ENCODE measurements at places on chromosomes 12 and 14.

- DNase-seq: no peak
These were observed 193.9 kb downstream of the TRHDE start for GRCh38 chr12:72465940-72466630.

DNA sequence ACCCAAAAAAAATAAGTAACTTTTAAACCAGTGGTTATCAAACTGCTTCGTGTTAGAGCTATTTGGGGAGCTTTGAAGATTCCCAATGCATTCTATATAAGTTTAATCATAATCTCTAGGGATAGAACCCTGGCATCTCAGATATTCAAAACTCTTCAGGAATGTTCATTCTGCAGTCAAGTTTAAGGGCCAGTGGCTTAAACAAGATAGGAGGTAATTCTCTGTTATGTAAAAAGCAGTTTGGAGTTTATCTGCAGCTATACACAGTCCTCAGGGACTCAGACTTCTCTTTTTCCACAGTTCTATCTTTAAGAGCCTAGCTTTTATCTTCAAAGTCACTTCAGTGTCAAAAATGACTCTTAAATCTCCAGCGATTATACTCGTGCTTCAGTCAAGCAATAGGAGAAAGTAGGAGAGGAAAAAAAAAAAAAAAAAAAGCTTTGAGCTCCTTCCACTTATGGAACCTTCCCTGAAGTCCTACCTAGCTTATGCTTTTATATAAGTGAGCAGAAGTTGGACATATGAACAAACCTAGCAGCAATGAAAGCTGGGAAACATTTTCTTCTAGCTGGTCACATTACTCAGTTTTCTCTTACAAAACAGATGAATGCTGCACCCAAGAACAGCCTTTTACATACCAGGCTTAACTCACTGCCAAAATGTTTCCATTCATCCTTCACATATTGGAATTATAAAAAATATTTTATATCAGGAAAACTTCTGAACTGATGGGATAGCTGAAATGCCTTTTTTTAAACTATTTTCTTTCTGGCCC, 302.8 kb downstream of the FSCB start:
- DNase-seq: no peak

GRCh38 chr12:15601210-15601800, 187.9 kb downstream of the EPS8 start:
- DNase-seq: no peak

GRCh38 chr12:88530868-88531267, 49.4 kb downstream of the KITLG start:
- no peak for DNase-seq

DNA sequence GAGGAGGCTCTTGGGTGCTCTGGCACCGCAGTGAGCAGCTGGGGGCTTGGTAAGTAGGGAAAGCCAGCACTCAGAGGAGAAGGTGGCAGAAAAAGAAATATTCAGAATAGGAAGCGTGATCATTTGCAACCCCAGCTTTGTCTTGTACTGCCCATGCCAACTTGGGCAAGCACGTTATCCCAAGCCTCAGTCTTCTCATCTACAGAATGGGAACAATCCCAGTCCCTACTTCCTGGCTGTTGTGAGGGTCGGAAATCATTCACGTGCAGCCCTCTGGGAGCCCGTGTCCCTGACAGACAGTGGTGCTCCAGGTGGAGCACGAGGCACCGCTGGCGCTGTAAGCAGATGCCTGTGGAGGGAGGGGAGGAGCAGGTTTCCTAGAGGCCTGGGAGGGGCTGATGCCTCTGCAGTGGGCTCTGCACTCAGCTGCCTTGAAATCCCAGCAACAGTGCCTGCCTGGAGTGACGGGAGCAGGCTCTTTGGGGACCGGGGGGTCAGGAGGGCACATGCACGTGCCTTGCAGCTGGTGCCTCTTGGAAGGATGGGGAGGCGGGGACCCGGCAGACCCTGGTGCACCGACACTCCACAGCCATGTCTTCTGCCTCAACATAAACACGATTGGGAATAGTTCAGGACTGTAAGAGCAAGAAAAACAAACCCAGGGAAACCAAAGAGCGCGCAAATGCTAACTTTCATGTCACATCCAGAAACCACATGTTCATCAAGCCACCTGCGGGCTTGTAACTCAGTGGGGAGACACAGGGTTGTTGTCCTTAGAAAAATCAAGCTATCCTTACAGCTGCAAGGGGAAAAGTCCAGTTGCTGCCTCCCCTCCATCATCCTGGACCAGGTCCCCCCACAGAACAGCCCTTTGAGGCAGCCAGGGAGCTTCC, 86.5 kb upstream of the DIO3 start:
- DNase-seq: no peak

GRCh38 chr12:132445884-132446632, 43.9 kb upstream of the FBRSL1 start:
- peak; percentile 31 for DNase-seq

DNA sequence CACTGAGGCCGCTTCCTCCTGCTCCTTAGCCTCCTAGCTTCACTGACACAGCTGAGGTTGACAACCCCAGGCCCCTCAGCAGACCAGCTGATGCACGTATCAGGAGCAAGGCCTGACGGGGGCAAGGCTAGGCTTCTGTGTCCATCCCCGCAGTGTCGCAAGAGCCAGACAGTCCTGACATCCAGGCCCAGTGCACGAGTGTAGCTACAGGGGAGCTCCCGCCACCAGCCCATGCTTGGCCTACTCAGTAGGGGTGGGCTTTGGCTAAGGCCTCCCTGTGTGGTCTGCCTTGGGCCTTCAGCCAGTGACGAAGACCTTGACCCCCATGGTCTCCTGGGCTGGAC, 179.1 kb downstream of the DPF3 start:
- DNase-seq: no peak

DNA sequence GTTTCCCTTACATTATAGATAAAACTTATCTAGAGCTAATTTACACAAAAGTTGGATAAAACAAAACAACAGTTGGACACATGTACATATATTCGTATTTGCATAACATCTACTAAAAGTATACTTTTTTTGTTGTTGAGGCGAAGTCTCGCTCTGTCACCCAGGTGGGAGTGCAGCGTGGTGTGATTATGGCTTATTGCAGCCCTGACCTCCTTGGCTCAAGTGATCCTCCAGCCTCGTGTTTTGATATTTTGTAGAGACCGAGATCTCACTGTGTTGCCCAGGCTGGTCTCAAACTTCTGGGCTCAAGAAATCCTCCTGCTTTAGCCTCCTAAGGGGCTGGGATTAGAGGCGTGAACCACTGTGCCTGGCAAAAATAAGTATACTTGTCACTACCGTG, 9.4 kb downstream of the SYNE2 start:
- no peak for DNase-seq

- no peak for DNase-seq
These were observed 717.8 kb upstream of the SEL1L start for GRCh38 chr14:82251494-82251893.

DNA sequence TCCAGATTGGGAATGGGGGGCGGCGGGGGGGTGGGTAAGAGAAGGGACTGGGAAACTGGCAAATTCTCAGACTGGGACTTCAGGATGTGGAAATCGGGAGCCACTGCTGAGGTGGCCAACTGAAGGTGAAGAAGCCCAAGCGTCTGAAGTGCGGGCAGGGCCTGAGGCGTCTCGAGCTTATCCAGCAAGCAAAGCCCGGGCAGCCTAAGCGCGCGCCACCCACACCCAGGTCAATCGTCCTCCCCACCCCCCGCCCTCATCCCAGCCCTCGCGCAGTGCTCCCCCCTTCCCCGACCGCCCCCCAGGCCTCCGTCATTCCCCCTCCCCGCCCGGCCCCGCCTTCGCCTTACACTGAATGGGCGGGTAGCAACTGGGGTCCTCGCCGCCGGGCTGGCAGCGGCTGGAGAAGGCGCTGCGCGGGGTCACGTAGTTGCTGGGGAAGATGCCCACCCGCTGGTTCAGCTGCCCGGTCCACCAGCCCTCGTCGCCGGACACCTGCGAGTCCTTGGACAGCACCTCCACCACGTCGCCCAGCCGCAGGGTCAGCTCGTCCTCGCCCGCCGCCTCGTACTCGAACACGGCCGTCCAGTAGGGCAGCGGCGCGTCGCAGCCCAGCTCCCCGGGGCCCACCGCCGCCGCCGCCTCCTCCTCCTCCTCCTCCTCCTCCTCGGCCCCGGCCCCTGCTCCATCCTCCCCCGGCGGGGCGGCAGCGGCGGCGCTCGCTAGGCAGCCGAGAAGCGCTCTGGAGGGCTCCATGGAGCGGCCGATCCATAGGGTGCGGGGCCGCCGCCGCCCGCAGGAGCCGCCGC, 693 bp downstream of the MAP3K9 start:
- peak; percentile 22 for DNase-seq

GRCh38 chr12:88865537-88865936, 285.3 kb upstream of the KITLG start:
- DNase-seq: no peak

DNA sequence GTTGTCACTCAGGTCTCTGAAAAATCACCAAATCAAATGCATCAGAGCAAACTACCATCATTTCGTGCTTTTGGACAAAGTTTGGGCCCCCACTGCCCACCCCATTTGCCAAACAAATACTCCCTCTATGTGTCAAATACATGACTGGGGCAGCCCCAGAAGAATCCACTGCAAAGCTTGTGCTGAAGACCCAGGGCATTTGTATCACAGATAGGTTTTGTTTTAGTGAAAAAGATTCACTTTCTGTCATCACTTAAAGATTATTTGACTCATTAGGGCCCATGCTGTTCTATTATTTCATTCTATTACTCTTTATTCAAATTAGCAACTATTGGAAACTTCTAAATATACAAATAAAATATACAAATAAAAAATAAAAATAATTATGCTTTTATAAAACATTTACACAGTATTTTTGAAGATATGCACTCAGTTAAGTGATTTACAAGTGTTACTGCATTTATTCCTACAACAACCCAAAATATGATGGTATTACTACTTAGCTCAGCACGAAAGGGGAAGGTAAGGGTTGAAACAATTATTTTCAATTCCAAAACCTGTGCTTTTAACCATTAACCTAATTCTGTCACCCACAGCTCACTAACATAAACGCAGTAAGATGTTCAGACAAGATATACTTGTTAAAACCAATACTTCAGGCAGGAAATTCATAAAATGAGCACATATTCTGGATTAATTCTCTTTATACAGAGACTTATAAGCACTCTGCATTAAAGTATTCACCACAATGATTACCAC, 36.5 kb downstream of the LRIG3 start:
- no peak for DNase-seq

DNA sequence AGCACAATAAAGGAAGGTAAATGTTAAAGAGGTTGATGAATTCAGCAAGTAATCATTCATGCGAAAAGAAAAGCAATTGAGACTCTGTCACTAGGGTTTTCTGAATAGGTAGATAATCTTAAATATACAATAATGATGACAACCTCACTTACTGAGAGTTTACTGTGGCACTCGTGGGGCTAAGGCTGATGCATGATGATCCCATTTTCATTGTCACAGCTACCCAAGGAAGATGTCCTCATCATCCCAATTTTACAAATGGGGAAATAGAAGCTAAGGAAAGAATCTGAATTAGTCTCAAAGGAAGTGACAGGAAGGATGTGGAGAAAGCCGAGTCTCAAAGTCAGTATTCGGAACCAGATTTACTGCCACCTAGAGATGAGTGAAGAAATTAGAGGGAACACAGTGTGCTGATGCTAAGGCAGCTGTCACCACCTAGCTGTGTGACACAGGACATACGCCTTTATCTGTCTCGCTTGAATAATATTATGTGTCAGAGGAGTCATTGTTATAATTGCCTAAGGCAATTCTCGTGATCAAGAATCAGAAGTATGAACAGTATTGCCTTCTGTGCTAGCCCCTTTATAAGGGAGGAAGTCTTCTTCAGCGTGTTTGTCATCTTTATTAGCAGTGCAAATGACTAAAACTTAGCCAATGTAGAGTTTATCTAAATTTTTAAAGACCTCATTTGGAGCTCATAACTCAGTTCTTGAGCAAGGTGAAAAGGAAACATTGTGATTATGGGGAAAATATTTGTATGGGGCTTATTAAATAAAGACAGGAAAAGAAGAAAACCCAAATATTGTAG, 63.2 kb downstream of the ERGIC2 start:
- DNase-seq: peak; percentile 16

DNA sequence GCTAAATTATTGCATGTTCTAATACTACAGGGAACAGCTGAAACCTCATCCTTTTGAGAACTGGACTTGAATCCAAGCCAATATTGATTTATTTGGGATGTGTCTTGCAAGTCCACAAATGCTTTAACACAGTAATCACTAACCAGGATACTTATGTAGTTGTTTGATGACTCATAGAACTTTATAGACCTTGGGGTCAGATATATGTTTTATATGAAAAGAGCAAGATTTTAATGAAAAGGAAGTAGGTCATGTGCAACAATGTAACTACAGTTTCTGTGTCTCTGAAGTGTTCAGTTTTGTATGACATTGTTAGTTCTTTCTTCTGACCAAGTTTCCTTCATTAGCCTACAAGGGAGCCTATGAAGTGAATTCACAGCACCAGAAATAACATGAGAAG, 352.0 kb downstream of the ZFP36L1 start:
- DNase-seq: no peak

- DNase-seq: no peak
These were observed 212.8 kb upstream of the KITLG start for GRCh38 chr12:88793096-88793495.

- no peak for DNase-seq
These were observed 3.1 kb downstream of the DGKA start for GRCh38 chr12:55933799-55934742.

DNA sequence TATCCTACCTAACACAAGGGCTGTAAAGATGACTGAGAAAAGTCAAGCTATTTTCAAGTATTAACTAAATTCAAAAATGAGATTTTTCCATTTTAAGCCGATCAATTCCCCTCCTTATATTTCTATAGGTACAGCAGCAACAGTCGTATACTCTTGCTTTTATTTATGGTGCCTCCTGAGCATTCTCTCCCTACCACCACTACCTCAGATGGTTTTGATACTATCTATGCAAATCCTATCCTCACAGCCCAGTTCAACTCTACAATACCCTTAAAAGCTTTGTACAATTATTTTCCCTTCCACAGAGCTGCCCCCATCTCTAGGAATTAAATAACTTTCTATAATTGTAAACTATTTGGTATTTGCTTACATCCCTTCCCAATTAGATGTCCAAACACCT, 52.1 kb downstream of the GALC start:
- DNase-seq: no peak

DNA sequence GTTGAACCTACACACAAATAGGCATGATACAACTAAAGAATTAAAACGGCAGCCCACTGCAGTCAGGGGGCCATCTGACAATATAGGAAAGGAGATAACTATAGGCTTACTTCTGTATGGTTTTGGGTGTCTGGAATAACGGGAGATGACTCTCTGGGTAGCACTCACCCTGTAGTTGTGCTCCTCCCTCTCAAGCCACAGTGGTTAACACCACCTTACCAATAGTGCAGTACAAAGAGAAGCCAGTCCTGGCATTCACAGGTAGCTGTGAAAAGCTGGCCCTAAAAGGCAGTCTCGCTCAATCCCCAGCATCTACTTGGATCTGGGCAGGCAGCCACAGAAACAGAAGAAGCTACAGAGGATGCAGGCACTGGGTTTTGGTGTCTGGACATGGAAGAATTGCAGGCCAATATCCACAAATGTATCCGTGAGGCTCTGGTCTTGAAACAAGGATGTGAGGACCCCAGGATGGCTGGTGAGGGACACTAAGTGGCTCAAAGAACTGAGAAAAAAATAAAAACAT, 93.0 kb downstream of the DPF3 start:
- no peak for DNase-seq

Data from prostate gland (tissue), 2 donors.